HT1080 (cell line): ENCODE measurements at places on chromosomes 2 and 18.

DNA sequence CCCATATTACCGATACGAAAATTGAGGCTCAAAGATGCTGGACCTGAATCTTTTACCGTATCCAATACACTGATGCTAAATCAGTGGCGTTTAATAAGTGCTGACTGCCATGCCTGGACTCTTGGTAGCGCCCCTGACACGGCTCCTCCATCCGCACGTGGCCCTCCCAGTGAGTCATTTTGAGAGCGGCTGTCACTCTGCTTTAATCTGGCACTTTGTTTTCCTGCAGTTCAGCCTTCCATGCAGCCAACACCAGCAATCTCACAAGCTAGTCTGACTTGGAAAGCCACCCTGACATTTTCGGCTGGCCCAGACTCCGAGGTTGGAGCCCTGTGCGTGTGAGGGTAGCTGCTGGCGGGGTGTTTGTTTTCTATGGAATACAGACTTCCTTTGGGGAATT is 155.1 kb upstream of the LMAN1 start:
- no peak for DNase-seq

DNA sequence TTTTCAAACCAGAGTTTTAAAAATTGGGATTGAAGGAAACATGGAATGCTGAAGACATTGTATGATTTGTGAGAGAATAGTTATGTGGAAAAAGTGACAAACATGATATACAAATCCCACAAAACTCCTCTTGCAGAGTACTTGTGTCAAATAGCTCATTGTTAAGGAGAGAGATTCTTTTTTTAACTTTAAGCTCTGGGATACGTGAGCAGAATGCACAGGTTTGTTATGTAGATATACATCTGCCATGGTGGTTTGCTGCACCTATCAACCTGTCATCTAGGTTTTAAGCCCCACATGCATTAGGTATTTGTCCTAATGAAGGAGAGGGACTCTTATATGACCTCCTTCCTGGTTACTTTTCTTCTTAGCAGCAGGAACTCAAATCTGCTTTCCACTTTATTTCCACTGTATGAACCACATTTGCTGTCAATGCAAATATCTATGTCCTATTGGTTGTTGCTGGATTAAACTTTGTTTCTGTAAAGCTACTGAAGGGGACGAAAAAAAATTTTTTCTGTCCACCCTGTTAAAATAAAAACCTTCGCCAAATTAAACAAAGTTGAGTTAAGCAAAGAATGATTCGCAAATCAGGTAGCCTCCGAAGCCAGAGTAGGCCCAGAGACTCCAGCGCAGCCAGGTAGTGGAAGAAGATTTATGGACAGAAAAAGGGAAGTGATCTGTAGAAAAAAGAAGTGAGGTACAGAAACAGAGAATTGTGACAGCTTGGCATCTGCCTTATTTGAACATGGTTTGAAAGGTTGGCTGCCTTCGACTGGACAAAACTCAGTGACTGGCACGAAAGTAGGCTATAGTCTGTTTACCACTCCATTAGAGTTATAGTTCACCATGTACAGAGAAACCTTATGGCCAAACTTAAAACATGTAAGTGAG is 430.1 kb upstream of the CHST9 start:
- DNase-seq: no peak

- DNase-seq: peak; percentile 25
Measured at GRCh38 chr2:40178971-40179370, 272.9 kb downstream of the SLC8A1 start.

GRCh38 chr2:168850846-168851245 is 39.4 kb downstream of the SPC25 start:
- DNase-seq: no peak

GRCh38 chr2:192535956-192536921 is 341.5 kb upstream of the TMEFF2 start:
- no peak for DNase-seq

GRCh38 chr2:182444170-182444569 is 17.3 kb upstream of the PDE1A start:
- DNase-seq: no peak

- DNase-seq: no peak
Measured at GRCh38 chr2:240961910-240962299, 36.5 kb upstream of the SNED1 start.

DNA sequence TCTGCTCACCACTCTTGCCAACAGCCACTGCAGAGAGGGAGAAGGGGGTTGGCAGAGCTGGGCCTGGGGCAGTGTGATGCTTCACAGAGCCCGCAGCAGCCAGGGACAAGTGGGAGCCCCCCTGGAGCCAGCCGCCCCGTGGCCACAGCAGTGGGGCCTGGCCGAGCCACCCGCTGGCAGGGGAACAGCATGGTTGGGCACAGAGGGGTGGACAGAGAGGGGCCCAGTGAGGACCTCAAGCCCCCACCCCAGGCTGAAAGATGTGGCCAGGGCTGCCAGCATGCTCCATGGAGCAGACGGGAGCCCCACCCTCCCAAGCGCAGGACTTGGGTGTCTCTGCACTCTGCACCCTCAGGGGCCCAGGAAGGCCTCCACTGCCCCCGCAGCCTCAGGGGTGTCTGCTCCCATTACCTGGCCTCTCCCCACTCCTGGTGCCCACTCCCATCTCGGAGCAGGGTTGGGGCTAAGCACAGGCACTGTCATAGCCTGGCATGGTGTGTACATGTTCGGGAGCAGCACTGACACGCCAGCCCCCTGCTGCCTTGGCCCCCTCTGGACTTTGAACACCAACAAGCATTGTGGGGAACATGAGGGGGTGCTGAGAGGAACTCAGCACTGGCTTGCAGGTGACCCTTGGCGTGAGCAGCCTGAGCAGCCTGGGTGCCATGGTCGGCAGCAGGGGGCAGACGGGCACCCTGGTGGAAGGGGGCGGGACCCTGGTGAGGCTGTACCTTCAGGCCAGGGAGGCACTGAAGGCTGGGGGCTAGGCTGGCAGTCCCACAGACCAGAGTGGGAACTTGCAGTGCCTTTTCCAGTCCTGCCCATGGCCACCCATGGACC is 279.6 kb upstream of the CYP26B1 start:
- no peak for DNase-seq

GRCh38 chr2:227464361-227464760 is 7.6 kb upstream of the AGFG1 start:
- no peak for DNase-seq

- no peak for DNase-seq
Measured at GRCh38 chr18:364256-364826, 96.5 kb upstream of the THOC1 start.

DNA sequence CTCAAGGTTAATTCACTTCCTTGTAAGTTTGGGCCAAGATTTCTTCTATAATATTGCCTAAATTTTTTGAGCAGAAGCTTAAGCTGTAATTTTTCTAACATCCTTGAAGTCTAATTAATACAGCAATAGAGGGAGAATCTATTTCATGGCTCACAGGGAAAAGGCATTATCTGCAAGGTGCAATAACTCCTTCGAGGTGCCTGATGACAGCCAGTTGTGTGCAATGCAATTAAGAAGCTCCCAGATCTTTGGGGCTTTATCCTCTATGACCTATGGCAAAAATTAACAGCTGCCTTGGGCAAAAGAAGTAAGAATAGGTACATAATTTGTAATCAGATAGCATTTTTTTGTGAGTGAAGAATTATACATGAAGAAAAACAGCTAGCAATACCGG is 554.6 kb upstream of the SALL3 start:
- DNase-seq: no peak

GRCh38 chr18:31773774-31774476 is 13.2 kb upstream of the SLC25A52 start:
- DNase-seq: no peak

DNA sequence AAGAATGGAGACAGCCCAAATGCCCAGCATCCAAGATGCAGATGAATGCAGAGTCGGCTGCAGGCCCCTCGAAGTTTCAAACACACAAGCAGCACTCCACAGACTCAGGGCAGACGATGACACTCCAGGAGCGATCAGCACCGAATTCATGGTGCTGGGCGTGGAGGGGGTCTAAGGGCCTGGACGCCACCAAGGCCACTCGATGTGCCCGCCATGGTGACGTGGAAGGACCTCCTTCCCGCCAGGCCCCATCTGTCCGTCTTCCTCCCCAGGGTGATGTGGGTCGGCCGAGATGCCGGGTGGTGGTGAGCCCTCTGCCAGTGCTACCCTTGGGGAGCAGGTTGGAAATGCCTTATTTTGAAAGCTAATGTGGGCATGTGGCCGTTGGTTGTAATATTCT is 9.4 kb downstream of the KIF1A start:
- DNase-seq: no peak

DNA sequence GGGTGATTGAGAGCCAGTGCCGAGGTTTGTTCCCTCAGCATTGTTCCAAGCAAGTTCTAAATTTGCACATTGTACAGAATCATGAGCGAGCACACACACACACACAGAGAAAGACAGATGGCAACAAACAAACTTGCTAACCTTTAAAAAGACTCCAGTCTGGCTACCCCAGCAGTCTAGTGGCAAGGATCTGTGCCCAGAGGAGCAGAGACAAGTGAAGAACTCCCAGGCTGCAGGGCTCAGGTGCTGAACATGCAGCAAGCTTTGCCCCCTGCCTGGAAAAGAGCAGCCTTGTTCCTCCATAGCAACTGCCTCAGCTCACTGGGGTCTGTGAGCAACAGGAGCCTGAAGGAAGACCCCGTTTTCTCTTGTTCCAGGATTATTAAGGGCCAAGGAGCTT is 169.2 kb upstream of the CCDC68 start:
- no peak for DNase-seq

GRCh38 chr18:44851856-44852621 is 171.4 kb downstream of the SETBP1 start:
- DNase-seq: no peak

GRCh38 chr2:132680544-132680943 is 10.5 kb upstream of the LYPD1 start:
- DNase-seq: no peak

DNA sequence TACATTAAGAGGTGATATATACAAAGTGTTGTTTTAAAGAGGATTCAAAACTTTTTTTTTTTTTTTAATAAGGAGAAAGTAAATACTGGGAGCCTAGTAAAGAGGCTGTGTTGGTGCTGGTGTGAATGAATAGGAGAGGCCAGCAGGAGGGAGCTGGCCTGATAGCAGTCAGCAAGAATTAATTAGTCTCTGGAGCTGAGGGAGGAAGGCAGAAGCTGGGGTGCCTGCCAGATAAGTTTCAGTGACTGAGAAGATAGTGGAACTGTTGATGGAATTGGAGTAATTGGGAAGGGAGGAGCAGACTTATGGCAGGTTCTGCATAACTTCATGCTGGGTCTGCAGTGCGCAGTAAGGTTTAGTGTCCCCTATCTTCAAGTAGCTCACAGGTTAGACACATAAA is 36.2 kb upstream of the SNORC start:
- no peak for DNase-seq

- DNase-seq: peak; percentile 82
Measured at GRCh38 chr2:205660521-205661124, 21.7 kb upstream of the NRP2 start.

GRCh38 chr2:19235308-19235707 is 123.1 kb downstream of the OSR1 start:
- peak; percentile 26 for DNase-seq

- no peak for DNase-seq
Measured at GRCh38 chr2:58517881-58518280, 276.8 kb upstream of the FANCL start.

- DNase-seq: no peak
Measured at GRCh38 chr2:26487192-26487591, 9.3 kb upstream of the OTOF start.

- no peak for DNase-seq
Measured at GRCh38 chr2:74975016-74975415, 16.6 kb downstream of the POLE4 start.

- DNase-seq: no peak
Measured at GRCh38 chr18:58217052-58217451, 173.0 kb downstream of the NEDD4L start.

DNA sequence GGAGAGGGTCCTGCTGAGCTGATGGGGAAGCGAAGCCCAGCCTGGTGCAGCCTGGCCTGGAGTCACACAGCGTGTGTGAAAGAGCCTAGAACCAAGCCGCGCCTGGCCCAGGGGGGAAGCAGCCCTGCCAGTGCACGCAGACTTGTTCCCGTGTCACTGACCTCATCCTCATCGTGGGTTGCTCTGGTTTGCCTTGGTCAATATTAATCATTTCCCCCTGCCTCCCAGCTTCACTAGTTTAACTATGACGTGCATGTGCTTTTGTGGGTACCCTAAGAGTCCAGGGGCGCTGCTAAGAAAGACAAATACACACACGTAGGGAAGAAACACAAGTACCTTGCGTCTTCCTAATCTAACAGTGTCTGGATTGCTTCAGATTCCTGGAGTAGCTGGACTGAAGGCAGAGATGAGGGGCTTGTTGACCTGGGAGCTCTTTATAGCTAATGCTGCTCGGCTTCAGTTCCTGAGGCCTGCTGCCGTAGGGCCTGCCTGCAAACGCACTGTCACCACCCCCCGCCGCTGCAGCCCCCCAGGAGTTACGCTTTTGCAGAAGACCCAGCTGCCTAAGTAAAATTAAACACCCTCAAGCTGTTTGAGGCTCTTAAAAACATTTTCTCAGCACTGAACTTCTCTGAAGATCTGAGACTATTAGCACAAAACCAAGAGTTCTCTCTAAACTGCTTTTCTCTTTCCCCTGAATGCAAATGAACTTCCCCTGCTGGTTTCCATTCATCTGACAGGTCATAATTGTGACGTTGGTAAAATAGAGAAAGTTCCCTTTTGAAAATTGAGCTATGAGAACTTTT is 159.2 kb downstream of the FAM210A start:
- DNase-seq: no peak

- DNase-seq: peak; percentile 16
Measured at GRCh38 chr2:185608799-185609198, 129.8 kb upstream of the FSIP2 start.

DNA sequence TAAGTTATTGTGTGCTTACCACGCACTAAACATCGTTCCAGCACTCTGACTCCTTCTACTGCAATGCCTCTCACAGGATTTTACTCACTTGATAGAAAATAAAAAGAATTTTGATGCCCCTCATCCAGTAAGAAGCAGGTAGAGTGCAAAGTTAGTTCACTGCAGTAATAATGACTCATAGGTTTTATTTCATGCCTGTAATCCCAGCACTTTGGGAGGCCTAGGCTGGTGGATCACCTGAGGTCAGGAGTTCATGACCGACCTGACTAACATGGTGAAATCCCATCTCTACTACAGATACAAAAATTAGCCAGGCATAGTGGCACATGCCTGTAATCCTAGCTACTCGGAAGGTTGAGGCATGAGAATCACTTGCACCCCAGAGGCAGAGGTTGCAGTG is 190.6 kb downstream of the RAD51AP2 start:
- DNase-seq: no peak

DNA sequence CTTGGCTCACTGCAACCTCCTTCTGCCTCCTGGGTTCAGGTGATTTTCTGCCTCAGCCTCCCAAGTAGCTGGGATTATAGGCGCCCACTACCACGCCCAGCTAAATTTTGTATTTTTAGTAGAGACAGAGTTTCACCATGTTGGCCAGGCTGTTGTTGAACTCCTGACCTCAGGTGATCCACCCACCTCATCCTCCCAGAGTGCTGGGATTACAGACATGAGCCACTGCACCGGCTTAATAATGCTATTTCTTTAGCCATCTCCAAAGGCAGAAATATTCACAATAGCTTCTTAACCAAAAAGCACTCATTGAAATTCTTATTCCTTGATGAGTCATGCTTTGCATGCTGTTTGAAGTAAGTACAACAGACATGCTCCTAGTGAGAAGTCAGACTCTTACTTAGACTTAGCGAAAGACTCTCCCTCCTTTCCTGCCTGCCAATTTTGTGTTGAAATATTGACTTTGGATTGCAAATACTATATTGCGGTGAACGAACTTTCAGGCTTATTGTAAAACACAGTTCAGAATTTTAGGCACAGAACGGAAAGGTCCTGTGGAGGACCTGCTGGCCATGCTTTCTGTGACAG is 4.4 kb downstream of the ACTR3 start:
- peak; percentile 83 for DNase-seq
